ENCODE measurements at places on chromosomes 12 and 14.

DNA sequence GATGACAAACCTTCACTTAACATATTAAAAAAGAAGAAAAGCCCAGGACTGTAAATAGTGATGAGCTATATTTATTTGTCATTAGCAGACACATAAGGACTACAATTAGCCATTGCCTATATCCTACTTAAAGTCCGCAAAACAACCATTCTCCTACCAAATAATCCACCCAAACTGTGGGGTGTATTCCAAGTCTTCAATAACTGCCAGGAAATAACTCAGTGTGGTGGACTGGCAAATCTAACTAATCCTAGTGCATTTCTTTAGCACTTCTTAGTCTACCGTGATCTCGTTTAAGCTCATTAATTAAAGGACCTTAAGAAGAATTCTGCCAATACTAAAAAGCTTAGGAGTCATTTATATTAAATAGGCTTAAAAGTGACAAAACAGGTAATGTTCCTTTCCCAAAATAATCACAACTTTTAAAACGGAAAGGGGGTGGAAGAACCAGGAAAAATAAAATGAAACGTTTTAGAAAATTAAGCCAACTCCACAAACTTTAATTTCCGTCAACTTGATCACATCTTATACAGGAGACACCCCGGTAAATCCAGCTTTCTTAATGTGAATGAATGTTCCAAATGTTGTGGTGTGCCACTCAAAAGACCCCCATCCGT is 1.8 kb downstream of the NOVA1 start:
- DNase-seq, result no peak

DNA sequence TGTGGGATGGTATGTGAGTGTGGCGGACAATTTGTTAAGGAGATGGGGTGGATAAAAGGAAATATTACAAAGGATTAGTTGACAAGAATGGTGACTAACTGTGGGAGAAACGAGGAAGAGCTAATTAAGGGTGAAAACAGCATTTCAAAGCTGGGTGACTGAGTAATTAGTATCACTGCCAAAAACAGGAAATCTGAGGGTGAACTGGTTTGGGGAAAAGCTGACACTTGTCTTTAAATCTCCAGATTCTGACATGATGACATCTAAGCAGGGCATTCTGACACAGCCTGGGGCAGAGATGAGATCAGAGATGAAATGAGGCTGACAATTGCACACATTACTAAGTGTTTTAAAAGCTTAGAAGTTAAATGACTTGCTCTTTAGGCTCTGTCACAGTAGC is 42.4 kb upstream of the CCDC175 start:
- no peak for DNase-seq

GRCh38 chr12:4825011-4825858 is 84.5 kb upstream of the KCNA1 start:
- DNase-seq, result no peak

DNA sequence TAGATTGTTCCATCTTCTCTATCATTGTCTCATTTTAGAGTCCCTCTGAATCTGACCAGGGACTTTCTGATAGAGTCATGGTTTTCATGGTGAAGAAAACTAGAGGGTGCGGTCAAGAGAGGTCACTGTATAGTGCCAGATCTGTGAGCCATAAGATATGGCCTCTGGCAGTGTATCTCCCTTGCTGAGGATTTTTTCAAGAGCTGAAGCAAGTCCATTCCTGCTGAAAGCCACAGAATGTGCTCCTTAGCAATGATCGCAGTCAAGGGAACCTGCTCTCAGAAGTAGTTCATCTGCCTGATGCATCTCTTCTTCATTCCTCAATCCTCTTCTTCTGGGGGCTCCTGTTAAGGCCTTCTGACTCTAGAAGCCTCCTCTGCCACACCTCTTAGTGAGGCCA is 405.2 kb downstream of the EGLN3 start:
- DNase-seq, result no peak

- no peak for DNase-seq
These were observed 1277.2 kb upstream of the FLRT2 start for GRCh38 chr14:84252706-84253105.

GRCh38 chr12:40310211-40310610 is 85.4 kb downstream of the LRRK2 start:
- DNase-seq, result no peak

DNA sequence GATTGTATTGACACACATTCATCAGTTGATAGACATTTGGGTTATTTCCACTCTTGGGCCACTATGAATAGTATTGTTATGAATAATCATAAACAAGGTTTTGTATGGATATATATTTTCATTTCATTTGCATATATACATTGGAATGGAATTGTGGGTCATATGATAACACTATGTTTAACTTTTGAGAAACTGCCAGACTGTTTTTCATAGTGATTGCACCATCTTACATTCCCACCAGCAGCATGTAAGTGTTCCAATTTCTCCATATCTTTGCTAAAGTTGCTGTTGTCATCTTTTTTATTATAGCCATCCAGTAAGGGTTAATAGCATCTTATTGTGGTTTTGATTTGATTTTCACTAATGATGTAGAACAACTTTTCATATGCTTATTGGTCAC is 198.5 kb upstream of the PPFIA2 start:
- no peak for DNase-seq

- no peak for DNase-seq
These were observed 17.4 kb downstream of the ISCA2 start for GRCh38 chr14:74510959-74511409.

DNA sequence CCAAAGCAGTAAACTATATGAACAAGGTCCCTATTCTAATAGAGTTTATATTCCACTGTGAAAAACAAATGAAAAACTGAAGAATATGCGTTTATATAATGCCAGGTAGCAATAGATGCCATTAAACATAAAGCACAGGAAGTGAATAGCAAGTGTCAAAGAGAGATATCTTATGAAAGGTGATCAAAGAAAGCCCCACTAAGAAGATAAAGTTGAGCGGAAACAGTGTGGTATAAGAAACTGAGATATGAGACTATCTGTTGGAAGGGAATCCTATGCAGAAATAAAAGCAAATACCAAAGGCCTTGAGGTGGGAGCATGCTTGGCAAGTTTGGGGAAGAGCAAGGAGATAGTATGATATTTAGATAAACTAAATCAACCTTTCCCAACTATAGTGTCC is 123.1 kb upstream of the FAR2 start:
- DNase-seq, result no peak

- no peak for DNase-seq
These were observed 220.3 kb downstream of the KLHL28 start for GRCh38 chr14:44741431-44741830.

GRCh38 chr12:51994959-51995358 is 11.8 kb upstream of the TAMALIN start:
- DNase-seq, result no peak

DNA sequence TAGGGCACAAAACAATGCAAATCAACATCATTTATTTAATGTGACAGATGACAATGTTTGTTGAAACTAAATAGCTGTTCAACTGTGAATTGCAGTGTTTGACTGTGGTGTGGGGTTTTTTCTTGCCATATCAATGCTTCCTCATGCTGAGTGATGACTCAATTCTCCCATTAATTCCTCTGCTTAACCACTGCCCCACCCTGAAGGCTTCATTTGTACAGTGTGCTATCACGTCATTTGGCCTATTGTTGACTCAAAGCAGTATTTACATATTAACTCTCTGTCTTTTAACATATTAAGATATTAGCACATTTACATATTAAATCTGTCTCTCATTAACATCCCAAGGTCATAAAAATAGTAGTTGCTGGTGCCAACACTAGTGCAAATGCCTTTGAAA is 164.8 kb upstream of the NRXN3 start:
- DNase-seq, result no peak

- DNase-seq, result no peak
These were observed 114.8 kb downstream of the GTF2A1 start for GRCh38 chr14:81105961-81106360.

GRCh38 chr12:91636721-91637120 is 454.1 kb upstream of the DCN start:
- DNase-seq, result no peak

GRCh38 chr12:62335796-62336195 is 75.6 kb downstream of the USP15 start:
- DNase-seq, result no peak

GRCh38 chr12:76830436-76830835 is 48.4 kb downstream of the CSRP2 start:
- no peak for DNase-seq
